Stimulated activated CD8-positive, alpha-beta memory T cell treated with anti-CD3 and anti-CD28 coated beads, Interleukin-7, amount 100 ng/mL, for 4 hours (primary cell): ENCODE measurements at places on chromosomes 16 and 17.

DNA sequence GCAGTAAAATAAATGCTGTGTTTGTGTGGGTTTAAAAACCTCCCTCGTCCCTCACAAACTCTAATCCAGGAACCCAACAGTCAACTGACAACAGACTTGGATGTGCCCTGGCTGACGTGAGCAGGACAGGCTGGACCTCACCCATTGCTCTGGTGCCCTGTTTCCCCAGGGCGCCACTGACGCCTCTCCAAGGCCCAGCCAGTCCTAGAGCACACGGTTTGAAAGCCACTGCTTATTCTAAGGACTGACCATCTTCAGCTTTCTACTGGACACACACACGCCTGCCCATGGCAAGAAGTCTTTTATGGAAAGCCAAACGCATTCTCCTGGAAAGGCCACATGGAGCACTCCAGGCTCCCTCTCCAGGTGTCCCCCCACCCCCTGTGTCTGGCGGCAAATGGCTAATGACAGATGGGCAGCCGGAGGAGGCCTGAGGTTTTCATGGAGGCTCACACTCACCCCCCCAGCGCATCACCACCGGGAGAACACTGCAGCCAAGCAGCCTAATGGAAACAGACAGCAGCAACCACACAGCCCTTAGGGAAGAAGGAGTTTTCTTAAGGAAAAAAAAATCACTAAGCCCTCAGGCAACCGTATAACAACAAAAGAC lies 319.2 kb downstream of the SOX9 start:
- no peak for DNase-seq

DNA sequence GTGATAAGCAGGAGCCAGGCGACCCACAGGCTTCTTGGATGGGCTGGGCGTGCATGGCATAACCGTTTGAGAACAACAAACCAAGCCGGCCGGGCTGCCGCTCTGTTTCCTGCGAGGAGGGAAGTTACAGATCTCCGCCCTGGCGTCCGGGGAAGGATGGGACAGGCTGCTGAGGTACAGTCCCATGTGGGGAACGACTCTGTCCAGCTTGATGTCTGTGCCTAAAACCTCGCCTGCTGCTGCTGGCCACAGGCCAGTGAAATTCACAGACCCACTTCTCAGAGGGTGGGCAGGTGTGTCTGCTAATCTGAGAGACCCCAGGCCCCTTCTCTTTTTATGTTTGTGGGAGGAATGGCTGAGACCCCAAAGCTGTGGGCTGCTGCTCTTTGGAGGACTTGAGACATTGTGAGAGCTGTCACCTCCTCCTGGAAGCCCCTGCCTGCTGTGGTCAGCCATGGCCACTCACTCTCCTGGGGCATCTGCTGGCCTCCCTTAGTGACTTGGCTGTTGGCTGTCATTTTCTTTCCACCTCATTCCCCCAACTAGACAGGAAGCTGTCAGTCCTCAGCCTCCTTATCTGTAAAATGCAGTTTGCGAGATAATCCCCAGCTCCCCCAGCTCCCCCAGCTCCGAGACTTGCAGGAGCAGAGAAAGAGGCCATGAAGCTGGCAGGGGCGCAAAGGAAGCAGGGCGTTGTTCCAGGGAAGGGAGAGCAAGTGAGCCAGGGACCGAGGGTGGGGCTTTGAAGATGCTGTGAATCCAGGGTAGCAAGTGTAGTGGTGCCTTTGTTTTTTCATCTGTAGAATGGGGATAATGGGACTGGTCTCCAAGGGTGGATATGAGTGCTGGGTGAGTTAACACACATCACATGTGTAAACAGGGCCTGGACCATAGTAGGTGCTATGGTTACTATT lies 51.0 kb downstream of the CMIP start:
- no peak for DNase-seq

- DNase-seq, result no peak
Observed at GRCh38 chr17:33642002-33642401, 348.9 kb upstream of the ASIC2 start.

GRCh38 chr17:19724501-19725420 lies 8.4 kb upstream of the SLC47A2 start:
- DNase-seq, result peak; percentile 47

- DNase-seq, result no peak
Observed at GRCh38 chr17:2450016-2450650, 49.3 kb upstream of the MNT start.

GRCh38 chr16:82460766-82461165 lies 166.0 kb upstream of the CDH13 start:
- no peak for DNase-seq

- DNase-seq, result no peak
Observed at GRCh38 chr16:12582696-12583095, 221.0 kb downstream of the CPPED1 start.

GRCh38 chr16:239948-240277 lies 5.3 kb downstream of the FAM234A start:
- no peak for DNase-seq

DNA sequence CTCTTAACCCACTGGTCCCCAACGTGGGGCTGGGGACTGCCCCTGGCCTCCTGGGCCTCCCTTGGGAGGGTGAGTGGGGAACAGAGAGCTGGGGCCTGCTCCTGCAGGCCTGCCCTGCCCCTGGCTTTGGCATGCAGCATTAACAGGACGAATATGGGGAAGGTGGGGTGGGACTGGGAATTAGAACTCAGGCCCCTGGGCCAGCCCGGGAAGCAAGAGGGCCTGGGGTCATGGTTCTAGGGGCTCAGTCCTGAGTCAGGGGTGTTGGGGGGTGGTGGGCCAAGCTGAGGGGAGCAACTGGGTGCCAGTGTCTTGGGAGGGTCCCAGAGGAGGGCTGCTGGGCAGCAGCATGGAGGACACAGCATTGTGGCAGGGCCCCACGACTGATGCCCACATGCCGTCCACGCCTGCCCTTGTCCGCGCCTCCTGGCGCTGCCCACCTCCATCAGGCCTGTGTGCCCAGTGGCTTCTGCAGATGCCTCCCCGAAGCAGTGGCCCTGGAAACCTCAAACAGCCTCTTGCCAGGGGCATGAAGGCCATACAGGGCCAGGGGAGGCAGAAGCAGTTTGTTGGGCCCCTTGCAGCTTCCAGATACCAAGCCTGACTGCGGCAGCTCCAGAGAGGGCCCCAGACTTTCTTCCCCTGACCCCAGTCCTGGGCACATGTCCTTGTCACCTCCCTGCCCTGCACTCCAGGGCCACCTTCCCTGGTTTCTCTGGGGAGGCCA lies 4.8 kb downstream of the MAP2K3 start:
- DNase-seq, result no peak

GRCh38 chr16:22008215-22009059 lies 526 bp downstream of the MOSMO start:
- no peak for DNase-seq

DNA sequence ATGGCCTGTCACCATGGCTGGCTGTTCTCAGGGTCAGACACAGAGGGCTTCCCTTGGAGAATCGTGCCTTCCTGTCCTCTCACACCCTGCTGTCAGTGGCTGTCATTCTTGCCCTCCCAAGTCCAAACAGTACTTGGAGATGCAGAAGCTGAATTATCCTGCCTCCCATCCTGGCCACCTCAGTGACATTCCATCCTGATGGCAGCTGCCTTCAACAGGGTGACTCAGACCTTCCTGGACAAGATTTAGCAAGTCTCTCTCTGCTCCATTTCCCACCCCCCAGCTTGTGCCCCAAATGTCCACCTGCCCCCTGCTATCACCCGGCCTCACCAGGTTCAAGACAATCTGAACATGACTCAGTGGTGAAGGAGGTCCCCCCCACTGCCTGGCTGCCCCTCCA lies 4.8 kb upstream of the KRT36 start:
- no peak for DNase-seq

- DNase-seq, result no peak
Observed at GRCh38 chr16:66635406-66635805, 30.9 kb downstream of the CMTM3 start.

- peak; percentile 49 for DNase-seq
Observed at GRCh38 chr17:82848022-82848592, 8.3 kb upstream of the ZNF750 start.

DNA sequence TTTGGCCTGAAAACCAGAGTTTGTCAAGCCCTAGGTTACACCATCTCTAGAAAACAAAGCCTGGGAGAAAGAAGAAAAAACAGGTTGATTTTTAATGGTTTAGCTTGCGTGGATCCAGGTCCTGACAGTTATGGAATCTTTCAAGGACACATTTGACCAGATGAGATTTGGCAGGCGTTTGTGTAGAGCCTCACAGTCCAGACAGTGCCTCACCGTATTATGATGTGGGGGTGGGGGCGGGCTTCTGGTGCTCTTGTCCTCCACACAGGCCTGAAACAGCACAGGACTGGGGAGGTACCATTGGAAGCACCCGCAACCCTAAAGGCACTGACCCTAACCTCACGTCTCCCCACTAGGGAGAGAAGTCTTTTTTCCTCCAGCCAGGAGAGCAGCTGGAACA lies 19.6 kb downstream of the MVP start:
- no peak for DNase-seq

- DNase-seq, result no peak
Observed at GRCh38 chr16:55273959-55274358, 50.0 kb upstream of the IRX6 start.

GRCh38 chr16:23670137-23670776 lies 8.4 kb upstream of the PLK1 start:
- peak; percentile 8 for DNase-seq

DNA sequence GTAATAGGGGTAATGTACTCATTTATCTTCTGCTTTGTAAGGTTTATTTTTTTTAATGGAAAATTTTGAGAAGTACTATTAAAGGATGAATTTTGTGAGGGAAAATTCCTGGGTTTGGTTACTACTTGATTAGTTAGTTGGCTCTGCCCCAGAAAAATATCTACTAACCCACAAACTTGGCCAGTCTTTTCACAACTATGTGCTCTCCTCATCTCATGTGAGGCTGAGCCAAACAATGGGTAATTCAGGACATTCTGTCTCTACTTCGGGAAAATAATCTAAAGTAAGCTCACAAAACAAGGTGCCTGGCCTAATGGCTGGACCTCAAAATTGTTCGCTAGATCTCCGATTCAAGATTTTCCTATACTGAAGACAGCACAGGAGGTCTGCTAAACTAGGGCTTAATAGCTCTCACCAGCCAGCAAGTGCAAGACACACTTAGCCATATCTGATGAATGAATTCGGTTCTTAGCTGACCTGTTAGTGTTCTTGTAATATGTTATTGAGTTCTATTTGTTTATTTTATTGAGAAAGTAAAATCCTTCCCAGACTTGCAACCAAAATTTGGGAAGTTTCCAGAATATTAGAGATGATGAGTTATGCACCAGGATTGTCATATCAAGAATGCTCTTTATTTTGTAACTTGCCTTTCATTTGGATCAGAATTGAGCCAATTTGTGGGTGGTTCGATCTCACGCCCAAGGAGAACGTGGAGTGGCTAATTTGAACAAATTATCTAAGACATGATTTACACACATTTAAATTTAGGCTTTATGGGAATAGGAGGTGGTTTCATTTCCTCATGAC lies 5.7 kb downstream of the KCNJ16 start:
- no peak for DNase-seq

GRCh38 chr17:835263-835662 lies 53.1 kb downstream of the MRM3 start:
- no peak for DNase-seq

DNA sequence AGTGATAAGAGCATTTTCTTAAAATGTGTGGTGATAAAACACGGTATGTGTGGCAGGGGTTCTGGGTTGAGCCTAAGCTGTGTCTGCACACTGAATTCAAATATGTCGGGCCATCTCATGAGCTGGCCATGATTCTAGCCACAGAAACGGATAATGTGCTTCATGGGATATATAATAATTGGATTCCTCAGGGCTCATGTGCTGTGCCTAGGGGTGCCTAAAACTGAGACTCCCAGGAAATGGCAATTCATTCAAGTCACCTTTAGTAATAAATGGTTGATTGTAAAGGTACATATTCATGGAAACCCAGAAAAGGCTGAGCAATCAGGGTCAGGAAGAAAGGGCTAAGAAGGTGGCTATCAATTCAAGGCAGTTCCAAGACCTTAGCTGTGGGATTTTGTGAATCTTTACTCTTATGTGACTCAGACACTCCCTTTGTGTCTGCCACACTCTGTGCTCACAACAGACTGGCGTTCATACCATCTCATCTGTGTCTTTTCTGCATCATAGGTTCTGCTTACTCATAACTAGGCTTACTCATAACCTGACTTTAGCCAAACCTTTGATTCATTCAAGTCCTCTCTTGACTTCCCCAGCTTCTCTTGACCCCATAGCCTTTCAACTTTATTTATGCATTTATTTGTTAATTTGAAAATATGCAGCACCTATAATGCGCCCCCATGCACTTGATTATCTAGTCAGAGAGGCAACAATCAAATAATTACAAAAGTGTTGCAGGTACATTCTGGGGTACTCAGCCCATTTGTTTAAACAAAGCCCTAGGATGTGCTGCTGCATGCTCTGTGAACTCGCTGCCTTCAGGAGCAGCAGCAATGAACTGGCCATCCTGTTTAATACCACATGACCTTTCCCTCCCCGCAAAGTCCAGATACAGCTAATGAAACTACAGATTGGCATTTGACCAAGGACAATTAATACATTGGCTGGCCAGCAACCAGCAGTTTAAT lies 28.4 kb upstream of the MED13 start:
- no peak for DNase-seq
